ENCODE measurements at places on chromosomes 6 and 20.
A peak's percentile ranks its signal among the peaks of the same experiment; 100 is the strongest.

DNA sequence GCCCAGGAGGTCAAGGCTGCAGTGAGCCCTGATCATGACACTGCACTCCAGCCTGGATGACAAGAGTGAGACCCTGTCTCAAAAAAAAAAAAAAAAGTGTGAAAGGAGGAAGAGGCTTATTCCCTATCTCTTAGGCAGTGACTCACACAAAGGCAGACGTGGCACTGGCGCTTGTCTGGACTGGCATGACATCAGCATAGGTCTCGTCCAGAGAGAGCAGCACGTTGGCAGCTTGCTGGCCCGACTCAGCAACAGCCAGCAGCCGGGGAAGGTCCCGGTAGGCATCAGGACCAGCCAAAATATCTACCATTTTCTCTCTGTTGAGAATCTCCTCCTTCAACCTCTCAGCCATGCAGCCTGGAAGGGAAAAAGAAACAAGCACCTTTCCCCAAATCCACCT is 14.1 kb downstream of the CDK5RAP1 start:
- peak; percentile 85 for DNase-seq

GRCh38 chr20:40843251-40843650 is 154.2 kb upstream of the MAFB start:
- no peak for DNase-seq

DNA sequence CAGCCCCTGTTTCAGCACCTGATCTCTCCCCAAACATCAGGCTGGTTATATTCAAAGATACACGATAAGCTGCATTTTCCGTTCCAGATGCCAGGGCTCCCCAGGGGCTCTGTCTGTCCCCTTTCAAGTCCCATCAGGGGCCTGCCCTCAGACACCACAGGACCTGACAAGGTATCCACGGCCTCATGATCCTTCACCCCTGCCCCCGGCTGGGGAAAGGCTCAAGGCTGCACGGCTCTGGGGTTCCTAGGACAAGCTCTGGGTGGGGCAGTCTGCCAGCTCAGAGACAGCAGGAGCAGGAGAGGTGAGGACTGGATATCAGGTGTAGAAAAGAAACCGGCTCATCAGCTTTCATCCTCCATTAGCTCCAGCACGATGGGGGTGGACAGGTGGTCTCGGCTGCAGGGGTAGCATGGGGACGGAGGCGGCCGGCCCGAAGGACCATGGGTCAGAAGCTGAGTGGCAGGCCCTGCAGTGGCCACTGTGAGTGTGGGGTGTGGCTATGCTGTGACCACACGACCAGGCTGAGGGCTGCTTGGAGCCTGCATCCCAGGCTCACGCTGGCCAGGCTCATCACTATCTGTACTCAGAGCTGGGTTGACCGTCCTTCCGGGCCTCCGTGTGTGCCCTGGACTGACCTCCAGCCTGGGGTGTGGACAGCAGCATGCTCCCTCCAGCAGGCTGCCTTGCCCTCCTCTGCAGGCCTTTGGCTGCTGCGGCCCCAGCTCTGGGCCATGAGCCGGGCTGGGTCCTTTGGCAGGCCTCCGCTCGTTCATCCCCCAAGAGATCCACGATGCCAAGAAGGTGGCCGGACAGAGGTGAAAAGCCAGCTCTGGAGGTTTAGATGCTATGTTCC is 386.2 kb downstream of the THBS2 start:
- no peak for DNase-seq

GRCh38 chr6:878179-878578 is 185.2 kb upstream of the EXOC2 start:
- DNase-seq, result no peak

- no peak for DNase-seq
Measured at GRCh38 chr20:50723672-50724071, 7.7 kb upstream of the PARD6B start.

GRCh38 chr6:31305703-31306219 is 33.9 kb upstream of the HLA-C start:
- DNase-seq, result no peak

- DNase-seq, result peak; percentile 87
Measured at GRCh38 chr6:35049900-35050756, 91.0 kb downstream of the TCP11 start.

GRCh38 chr6:11209369-11209768 is 23.1 kb downstream of the NEDD9 start:
- DNase-seq, result no peak

GRCh38 chr6:134436281-134436815 is 118.4 kb upstream of the SGK1 start:
- peak; percentile 99 for DNase-seq

Data from iris pigment epithelial cell (primary cell).